ENCODE measurements at places on chromosomes 16 and 17.

DNA sequence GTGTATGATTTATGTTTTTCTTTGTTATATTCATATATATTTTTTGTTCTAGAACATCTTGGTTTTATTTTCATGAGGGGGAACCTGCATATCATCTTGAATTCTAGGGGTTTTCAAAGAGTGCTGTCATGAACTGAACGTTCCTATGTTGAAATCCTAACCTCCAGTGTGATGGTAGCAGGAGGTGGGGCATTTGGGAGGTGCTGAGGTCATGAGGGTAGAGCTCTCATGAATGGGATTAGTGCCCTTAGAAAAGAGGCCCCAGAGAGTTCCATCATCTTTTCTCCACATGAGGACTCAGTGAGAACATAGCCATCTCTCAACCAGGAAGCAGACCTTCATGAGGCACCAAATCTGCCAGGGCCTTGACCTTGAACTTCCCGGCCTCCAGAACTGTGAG, 34.6 kb upstream of the CCDC182 start:
- DNase-seq: no peak

- no peak for DNase-seq
Measured at GRCh38 chr16:18979936-18980335, 3.8 kb upstream of the TMC7 start.

DNA sequence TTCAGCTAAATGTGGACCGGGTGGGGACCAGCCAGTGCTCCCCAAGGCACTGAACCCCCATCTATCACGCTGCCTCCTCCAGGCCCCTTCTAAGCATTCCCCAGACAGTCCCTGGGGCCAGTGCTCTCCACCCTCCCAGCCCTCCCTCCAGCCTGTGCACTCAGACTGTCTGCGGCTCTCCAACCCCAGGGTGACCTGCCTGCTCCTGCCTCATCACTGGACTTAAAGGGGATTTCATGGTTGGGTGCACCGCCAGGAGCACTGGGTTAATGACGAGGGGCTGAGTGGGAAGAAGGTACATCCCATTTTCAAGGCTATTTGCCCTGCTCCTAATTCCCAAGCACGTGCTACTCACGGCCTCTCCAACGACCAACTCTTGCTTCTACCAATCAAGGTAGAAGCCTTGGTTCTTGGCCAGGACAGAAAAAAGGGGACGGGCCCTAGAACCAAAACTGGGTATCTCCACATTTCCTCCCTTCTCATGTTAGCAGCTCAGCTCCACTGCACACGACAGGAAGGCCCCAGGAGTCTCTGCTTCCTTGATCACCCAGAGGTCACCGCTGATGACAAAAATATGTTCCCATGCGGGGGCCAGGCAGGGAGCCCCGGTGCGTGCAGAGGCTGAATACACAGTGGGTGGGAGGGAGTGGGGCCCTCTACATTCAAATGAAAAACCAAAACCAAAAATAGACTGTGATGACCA, 3.5 kb upstream of the ABR start:
- no peak for DNase-seq

DNA sequence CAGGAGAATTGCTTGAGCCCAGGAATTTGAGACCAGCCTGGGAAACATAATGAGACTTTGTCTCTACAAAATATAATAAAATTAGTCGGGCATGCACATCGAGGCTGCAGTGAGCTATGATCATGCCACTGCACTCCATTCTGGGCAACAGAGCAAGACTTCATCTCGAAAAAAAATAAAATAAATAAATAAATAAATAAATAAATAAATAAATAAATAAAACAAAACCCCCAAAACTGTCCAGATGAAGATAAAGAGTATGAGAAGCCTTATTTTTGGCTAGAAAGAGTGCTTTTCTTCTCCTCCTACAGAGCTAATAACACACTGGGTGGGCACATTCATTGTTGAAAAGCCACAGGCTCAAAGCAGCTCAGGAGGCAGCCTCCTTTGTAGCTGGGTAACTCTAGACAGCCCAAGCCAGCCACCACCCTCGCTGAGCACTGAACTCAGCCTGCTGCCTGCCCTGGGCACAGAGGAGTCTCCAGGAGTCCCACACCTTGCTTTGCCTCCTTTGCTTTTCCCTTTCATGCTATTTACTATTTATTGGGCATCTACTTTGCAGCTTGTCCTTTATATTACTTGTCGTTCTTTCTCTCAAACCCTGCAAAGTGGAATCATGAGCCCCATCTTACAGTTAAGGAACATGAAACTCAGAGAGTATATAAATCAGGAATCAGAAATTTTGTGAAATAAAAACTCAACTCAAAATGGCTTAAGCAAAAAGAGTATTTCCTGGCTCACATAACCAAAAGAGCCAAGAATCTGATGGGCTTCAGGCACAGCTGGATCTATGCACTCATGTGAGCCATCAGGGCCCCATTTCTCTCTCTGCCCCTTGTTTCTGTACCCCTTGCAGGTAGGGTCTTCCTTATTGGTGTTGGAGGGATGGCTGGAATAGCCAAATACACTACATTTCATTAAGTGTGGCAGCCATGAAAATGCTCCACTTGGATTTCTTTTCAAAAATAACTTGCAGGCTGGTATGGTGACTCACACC, 18.1 kb upstream of the C16orf87 start:
- DNase-seq: no peak

DNA sequence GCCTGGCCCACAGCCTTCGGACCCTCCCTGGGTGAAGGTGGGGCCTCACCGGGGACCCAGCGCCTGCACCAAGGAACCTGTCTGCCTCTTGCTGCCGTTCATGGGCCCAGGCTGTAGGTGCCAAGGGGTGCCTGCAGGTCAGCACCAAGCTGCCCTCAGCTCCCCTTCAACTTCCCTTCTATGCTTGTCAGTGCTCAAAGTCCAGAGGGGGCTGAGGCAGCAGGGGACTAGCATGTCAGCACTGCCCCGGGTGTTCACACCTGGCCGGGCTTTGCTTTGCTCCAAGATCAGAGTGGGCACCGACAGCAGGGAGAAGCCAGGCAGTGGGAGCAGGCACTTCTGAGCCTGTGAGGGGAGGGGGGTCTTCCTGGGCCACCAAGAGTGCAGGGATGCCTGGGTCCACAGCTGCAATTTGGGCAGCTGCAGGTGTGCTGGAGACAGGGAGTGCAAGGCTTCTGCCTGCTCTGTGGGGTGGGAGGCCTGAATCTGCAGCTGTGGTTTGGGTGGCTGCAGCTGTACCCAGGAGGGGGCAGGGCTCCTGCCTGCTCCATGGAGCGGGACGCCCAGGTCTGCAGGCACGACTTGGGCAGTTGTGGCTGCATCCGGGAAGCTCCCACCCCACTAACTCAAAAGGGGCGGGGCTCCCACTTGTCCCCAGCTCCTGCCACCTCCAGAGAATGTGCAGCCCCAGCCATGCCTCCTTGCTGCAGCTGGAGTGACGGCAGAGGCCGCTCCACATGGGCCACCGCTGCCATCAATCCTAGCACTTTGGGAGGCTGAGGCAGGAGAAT, 27.6 kb upstream of the PRM1 start:
- no peak for DNase-seq

DNA sequence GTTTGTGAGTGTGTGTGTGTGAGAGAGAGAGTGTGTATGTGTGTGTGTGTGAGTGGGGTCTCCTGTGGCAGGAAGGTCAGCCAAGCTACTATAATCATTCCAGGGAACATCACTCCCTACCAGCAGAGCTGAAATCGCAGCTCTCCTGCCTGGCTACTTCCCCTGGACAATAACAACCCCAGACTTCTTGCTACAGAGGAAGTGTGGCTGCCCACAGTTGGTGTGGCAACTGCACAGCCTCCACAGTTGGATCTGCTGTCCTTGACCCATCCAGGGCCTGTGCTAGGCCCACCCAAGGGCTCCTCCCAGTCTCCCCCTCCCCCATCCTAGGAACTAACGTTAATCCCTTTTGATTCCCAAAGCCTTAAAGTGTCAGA, 1.5 kb downstream of the SLC13A5 start:
- DNase-seq: no peak

DNA sequence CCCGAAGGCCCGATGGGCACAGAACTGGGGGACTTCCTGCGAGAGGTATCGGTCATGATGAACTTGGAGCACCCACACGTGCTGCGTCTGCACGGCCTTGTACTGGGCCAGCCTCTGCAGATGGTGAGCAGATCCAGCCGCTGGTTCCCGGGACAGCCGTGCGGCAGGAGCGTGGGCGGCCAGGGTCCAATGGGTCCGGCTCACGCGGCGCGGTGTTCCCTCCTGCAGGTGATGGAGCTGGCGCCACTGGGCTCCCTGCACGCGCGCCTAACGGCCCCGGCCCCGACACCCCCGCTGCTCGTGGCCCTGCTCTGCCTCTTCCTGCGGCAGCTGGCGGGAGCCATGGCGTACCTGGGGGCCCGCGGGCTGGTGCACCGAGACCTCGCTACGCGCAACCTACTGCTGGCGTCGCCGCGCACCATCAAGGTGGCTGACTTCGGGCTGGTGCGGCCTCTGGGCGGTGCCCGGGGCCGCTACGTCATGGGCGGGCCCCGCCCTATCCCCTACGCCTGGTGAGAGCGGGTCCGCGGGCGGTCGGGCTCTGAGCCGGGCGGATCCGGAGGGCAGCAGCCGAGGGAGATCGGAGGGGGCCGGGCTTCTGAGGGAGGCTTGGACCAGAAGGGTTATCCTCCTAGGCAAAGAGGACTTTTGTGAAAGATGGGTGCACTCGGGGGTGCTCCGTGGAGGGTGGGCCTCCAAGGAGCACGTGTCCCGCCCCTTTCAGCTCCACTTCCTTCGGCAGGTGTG, 3.0 kb downstream of the TNK1 start:
- no peak for DNase-seq

DNA sequence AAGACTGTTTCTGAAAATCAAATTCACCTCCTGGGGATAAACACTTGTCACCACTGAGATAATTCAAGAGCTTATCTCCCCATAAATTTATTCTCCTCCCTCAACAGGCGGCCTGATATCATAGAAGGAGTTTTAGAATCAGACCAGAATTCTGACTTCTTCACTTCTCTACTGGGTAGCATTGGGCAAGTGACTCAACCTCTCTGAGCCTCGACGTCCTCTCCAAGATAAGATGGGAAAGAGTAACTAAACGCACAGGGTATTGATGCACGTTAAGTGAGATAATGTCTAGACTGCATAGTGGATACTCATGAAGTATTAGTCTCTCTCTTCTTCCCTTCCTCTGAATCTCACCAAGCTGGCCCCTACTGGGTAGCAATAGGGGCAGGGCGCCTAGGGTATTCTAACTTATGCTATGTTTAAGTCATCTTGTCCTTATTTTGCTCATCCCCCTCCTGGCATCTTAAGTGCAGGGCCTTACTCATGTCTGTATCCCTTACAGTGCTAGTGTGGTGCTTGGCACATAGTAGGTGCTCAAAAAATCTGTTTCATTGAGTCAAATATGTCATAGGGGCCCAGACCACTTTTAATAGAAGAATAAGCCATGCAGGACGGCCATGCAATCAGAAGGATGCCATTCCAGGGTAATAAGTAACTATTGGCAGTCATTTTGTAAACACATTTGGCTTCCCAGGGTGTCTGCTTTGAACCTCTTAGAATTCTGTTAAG, 476.4 kb upstream of the CCL2 start:
- DNase-seq: no peak

DNA sequence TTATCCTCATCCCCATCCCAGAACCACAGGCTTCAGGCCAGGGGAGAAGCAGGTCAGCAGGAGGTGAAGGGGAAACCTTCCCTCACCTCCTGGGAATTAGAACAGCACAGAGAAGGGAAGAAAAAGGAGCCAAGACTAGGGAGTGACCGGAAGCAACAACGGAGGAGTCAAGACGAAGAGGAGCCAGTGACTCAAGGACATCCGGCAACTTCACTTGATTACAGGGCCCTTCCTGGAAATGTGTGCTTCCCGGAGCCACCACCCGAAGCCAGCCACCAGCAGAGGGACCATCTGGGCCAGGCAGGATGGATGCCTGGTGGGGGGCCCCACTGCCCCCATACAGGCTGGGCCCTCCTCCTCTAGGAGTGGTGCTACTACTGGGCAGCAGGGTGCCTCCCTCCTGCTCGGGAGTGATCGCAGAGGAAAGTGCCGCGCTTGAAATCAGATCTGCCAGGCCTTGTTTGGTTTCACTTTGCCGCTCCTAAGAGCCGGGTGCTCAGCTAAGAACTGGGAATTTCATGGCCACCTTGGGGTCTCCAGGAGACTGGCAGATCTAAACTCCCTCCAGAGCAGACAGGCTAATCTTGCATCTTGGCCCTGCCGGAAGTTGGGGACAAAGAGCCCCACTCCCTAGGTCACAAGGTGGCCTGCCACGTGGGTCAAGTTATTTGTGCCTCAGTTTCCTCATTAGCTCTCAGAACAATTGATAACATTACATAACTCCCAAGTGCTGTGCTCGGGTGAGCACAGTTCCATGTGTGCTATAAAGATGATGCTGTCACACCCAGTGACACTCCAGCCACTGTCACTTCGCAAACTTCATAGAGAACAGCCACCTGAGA, 6.6 kb downstream of the CDC42EP4 start:
- DNase-seq: no peak

- no peak for DNase-seq
Measured at GRCh38 chr17:80956321-80957190, 35.1 kb upstream of the CHMP6 start.

DNA sequence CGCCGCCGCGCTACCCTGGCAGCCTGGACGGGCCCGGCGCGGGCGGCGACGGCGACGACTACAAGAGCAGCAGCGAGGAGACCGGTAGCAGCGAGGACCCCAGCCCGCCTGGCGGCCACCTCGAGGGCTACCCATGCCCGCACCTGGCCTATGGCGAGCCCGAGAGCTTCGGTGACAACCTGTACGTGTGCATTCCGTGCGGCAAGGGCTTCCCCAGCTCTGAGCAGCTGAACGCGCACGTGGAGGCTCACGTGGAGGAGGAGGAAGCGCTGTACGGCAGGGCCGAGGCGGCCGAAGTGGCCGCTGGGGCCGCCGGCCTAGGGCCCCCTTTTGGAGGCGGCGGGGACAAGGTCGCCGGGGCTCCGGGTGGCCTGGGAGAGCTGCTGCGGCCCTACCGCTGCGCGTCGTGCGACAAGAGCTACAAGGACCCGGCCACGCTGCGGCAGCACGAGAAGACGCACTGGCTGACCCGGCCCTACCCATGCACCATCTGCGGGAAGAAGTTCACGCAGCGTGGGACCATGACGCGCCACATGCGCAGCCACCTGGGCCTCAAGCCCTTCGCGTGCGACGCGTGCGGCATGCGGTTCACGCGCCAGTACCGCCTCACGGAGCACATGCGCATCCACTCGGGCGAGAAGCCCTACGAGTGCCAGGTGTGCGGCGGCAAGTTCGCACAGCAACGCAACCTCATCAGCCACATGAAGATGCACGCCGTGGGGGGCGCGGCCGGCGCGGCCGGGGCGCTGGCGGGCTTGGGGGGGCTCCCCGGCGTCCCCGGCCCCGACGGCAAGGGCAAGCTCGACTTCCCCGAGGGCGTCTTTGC, 3.1 kb downstream of the HIC1 start:
- DNase-seq: no peak

DNA sequence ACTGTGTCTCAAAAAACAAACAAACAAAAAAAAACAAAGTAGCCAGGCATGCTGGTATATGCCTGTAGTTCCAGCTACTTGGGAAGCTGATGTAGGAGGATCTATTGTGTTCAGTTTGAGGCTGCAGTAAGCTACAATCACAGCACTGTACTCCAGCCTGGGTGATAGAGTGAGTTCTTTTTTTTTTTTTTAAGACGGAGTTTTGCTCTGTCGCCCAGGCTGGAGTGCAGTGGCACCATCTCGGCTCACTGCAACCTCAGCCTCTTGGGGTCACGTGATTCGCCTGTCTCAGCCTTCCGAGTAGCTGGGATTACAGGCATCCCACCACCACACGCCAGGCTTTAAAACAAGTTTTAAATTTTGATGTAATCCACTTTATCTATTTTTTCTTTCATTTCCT, 80.2 kb upstream of the STAC2 start:
- no peak for DNase-seq

Data from esophagus squamous epithelium (tissue), 5 donors.